ENCODE measurements at places on chromosomes 3 and 15. TPM values are rescaled to one million over a fixed set of nuclear protein-coding genes. Genes with fewer than 3 reads are reported as not detected.

Gene NOX5
- 0.22 TPM for total RNA-seq

Gene CADPS
- total RNA-seq = 251 TPM

Gene C3orf80
- 0.55 TPM for total RNA-seq

Gene SEMA5B
- 20.9 TPM for total RNA-seq

Gene ARIH1
- 67.6 TPM for total RNA-seq

Gene CLEC3B
- total RNA-seq = 101 TPM

Gene ROPN1
- total RNA-seq = not detected

Gene ARHGEF26
- total RNA-seq = 30.6 TPM

Gene ANKUB1
- 3.3 TPM for total RNA-seq

Gene LMAN1L
- 0.11 TPM for total RNA-seq

Gene DUOX1
- 0.22 TPM for total RNA-seq

Gene GPR27
- 10.8 TPM for total RNA-seq

Gene GOLIM4
- total RNA-seq = 65.2 TPM

Gene TIGIT
- 0.17 TPM for total RNA-seq

Gene PIF1
- total RNA-seq = 4.0 TPM

Gene PML
- 14.6 TPM for total RNA-seq

Gene PLCH1
- 10.2 TPM for total RNA-seq

Gene FAM81A
- 19.4 TPM for total RNA-seq

Gene NLGN1
- total RNA-seq = 46.3 TPM

Gene WDR93
- total RNA-seq = 0.69 TPM

Gene TICRR
- total RNA-seq = 2.0 TPM

Gene ZNF621
- 16.2 TPM for total RNA-seq

Gene RBSN
- total RNA-seq = 40.4 TPM

Gene RTP1
- 0.40 TPM for total RNA-seq

Gene THAP10
- total RNA-seq = 6.6 TPM

Gene ILDR1
- total RNA-seq = not detected

Gene GABRB3
- total RNA-seq = 28.7 TPM

Gene LYZL4
- not detected for total RNA-seq

Gene DNASE1L3
- 3.7 TPM for total RNA-seq

Gene LSM3
- total RNA-seq = 8.7 TPM

Gene IL17RD
- 17.3 TPM for total RNA-seq

Gene CYP1A2
- not detected for total RNA-seq

Gene FETUB
- total RNA-seq = not detected

Gene HMCES
- total RNA-seq = 23.6 TPM

Gene DNAH12
- total RNA-seq = 2.8 TPM

Gene CFAP44
- total RNA-seq = 33.1 TPM

Gene CA12
- 7.5 TPM for total RNA-seq

Gene LPP
- 50.3 TPM for total RNA-seq
